ENCODE measurements at places on chromosomes 7 and 10.
A peak's percentile ranks its signal among the peaks of the same experiment; 100 is the strongest.

DNA sequence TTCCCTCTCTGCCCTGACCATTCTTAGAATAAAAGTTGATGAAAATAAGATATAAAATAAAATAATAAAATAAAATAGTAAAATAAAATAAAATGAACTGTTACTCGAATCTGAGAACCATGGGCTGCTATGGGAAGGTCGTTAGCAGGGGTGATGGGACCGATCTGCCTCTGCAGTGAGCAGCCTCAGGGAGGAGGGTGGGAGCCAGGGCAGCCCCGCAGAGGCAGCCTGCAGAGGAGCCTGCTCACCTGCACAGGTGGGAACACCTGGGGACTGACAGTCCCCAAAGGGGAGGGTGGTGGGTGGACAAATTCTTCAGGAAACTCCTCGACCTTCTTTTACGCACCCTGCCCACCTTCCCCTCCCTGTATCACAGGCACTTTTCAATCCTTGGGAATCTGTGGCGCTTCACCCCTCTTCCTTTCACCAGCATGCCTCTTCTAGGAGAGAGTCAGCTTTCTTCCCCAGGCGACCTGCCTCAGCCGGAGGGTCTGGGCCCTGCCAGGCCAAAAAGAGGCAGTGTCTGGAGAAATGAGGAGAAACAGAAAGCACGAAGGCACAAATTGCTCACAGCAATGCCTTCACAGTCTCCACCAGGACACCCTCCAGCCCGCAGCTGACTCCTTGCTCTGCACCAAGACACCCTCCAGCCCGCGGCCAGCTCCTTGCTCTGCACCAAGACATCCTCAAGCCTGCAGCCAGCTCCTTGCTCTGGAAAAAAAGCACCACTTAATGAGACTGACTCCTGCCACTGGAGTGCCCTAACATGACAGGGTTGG lies 368.4 kb upstream of the SHH start:
- DNase-seq, result no peak

GRCh38 chr7:136251826-136252225 lies 274.7 kb upstream of the MTPN start:
- DNase-seq, result no peak

DNA sequence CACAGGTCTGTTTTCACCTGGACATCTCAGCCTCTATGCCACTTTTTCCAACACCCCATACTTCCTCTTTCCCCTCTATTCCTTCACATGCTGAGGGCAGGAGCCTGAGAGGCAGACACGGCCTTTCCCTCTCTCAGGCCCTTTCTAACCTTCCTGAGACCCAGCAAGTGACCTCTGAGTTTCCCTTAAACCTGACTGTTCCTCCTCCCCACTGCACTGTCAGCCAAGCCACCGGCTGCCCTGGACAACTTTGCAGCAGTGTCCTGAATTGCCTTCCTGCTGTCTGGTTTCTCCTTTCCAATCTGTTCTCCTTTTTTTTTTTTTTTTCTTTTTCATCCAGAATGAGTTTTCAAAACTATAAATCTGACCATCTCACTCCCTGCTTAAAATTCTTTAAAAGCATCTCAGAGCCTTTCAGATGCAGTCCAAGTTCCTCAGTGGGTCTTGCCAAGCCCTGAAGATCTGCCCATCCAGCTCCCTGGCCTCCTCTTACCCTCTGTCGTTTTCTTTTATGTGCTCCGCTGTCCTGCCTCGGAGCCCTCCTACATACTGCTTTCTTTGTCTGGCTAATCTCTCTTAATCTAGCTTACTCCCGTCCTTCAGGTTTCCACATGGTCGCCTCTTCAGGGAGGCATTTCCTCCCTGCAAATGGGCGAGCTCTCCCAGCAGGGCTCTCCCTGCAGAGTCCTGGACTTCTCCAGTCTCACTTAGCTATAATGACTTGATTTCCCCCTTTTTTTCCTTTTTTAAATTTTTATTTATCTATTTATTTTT lies 30.5 kb downstream of the SLC13A4 start:
- DNase-seq, result no peak

DNA sequence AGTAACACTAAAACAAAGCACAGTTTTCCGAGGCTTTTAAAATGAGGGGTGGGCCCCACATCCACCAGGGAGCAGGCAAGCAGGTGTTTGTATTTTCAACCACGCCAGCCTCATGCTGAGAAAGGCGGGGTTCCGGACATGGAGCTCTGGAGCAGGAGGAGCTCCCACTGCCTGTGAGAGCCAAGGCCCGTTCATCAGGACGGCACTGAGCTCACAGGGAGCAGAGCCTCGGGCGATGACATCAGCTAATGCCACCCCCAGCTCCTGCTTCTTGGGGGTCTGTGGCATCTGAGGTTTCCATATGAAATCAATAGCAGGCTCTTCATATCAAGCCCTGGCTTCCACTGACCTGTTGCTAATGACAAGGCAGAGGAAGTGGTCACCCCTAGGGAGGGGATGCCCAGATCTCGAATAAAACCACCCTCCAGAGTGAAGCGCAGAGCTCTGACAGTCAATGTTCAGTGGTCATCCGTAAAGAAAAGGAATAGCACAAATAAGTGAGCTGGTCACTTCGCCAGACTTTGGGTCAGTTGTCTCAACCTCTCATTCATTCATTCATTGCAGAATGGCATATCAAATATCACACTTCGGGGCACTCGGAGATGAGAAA lies 89.1 kb downstream of the TNS3 start:
- no peak for DNase-seq

DNA sequence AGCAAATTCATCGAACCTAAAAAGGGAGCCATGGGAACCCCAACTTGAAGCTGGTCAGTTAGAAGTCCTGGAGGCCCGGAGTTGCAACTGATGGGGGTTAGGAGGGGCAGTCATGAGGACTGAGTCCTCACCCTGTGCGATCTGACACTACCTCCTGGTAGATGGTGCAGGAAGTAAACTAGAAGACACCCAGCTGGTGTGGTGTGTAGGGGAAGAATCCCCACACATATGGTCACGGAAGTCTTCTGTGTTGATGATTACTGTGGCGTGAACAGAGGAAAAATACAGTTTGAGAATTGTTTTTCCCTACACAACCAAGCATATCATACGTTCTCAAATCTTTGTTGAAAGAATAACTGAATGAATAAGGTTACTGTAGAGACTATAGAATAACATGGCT lies 164.6 kb upstream of the KCTD7 start:
- DNase-seq, result no peak

DNA sequence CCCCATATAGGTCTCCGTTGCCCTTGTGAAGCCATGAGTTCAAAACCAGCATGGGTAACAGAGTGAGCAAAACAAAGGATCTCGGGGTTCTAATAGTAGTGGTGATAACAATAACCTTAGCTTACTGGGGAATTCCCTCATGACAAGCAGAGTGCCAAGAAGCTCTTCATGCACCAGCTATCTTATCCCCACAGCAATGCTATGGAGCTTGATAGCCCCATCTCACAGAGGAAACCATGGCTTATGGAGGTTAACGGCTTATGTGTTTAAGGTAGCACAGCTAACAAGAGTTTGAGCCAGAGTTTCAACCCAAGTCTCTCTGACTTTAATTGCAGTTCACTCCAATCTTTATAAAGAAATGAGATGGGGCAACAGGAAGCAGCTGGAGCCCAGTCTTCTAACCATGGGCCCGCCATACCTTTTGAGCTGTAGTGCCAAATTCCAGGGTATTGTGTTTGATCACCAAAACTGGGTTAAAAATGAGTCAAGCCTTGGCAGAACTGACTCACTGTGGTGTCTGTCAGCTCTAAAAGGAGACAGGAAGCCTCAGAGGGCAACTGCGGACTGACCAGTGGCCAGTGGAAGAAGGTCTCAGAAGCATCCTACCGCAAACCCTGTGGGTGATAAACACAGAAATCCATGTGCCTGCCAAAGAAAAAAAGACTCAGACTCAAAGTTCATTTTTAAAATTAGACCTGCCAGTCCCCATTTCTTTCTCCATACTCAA lies 16.5 kb upstream of the PLAU start:
- no peak for DNase-seq

GRCh38 chr7:140653319-140654108 lies 12.9 kb upstream of the DENND2A start:
- DNase-seq, result no peak

DNA sequence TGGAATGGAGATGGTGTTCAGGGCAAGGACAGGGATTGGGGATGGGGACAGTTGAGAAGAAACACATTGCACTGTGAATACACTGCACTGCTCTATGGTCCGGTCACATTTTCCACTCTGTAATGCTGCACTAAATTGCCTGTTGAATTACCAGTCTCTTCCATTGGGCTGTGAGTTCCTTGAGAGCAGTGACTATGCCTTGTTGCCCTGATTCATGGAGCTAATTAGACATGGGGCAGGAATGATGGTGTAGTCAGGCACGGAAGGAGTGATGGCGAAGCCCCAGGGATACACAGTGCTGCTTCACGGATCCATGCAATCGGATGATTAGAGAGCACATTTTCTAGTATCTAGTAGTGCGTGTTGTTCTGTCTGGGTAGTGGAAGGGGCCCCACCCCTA lies 25.4 kb upstream of the GPAM start:
- DNase-seq, result no peak

GRCh38 chr10:129030996-129031843 lies 435.8 kb upstream of the MGMT start:
- peak; percentile 41 for DNase-seq

DNA sequence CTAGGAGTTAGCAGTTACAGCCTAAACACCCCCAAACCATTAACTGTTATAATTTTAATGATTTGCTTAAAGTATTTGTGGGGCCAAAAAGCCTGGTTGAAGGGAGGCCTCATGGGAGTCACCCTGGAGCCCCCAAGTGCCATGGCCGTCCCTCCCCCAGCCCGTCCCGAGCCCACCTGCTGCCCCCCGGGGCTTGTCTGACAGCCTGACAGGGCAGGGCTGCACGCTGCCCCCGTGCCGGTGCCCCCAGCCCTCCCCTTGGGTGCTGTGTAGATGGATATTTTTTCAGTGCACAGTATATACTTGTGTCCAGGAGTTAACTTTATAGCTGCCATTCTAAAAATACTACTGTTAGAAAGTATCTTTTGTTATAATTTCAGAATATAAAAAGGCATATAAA lies 108.4 kb downstream of the CYTH3 start:
- no peak for DNase-seq

DNA sequence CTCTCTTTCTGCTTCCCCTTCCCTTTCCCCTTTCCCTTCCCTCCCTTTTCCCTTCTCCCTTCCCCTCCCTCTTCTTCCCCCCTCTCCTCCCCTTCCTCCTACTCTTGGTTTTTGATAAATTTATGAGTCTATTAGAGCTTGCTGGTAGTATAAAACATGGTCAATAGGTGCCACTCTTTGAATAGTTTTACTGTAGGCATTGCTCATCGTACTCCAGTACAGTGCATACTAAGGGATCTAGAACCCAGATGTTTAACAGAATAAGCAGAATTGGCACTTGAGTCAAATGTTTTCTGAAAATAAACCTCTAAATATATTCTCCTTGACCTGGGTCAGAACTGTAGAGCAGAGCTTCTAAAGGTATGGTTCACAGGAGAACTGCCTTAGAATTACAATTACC lies 126.7 kb downstream of the SORCS3 start:
- no peak for DNase-seq

GRCh38 chr10:115860182-115861107 lies 412.6 kb downstream of the GFRA1 start:
- no peak for DNase-seq

DNA sequence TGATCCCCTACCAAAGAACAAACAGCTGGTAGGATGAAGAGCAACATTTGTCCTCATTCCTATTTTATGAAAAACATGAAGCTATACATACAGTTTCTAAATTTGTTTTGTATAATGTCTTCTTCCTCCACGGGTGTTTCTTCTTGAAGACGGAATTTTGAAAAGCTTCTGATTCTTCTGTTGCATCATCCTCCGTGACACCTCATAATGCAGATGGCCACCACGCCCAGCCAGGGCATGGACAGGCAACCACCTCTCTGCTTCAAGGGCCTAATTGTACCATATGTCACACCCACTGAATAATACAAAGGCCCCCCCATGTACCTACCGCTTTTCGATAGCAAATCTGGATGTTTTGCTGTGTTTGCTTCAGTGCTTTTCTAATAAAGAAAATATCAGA lies at the start of gene SUN3:
Gene SUN3, minus strand, starts transcription at position 170 of the 400 bp plus-strand sequence. Its CDS starts 169 bp downstream, at position 1.
- DNase-seq, result no peak

DNA sequence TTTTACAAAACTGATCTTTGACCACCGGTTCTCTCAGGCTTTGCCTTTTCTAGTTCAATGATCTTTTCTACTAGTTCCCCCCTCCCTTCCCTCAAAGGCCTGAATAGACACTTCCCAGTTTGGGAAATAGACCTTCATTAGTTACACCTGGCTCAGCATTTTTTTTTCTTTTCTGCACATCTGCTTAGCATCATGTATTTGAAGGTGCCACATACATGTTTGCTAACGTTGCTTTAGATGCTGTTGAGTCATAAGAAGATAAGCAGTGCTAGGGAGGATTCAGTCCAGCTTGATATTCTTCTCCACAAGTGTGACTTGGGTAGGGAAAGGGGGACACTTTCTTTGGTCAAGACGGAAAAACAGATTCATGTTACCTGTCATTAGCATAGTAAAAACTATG lies 78.3 kb downstream of the BICC1 start:
- no peak for DNase-seq

DNA sequence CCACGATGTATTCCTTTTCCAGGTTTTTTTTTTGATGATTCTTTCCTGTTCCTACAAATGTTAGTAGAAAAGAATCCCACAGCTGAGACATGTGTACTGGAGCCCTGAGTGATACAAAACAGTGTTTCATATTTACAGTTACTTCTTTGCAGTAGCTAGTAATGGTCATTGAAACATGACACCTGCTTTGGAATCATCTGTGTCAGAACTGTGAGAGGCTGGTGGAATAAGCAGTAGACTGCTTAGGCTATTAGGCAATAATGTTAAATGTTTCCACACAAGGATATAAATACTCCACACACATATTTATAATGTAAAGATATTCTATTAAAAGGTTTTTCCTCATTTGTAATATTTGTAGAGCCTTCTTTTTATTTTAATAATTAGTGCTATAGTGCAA lies 394.0 kb downstream of the THSD7A start:
- DNase-seq, result no peak

GRCh38 chr7:84412161-84412969 lies 217.8 kb upstream of the SEMA3A start:
- no peak for DNase-seq

DNA sequence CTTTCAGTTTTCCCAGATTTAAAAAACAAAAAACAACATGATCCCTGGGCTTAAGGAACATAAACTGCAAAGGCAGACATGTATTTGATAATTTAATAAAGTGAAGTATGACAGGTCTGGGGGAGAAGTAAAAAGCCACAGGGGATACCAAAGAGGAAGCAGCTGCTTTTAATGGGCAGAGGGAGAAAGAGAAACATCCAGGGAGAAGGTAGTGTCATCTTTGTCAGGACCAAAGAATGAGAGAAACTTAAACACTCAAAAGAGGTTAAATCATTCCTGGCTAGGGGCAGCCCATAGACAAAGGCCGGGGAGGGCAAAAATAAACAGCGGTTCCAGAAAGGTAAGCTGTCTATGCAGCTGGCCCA lies 94.5 kb downstream of the GRB10 start:
- DNase-seq, result no peak

- no peak for DNase-seq
These were observed 225.0 kb downstream of the CTNNA3 start for GRCh38 chr10:67471022-67471421.

- no peak for DNase-seq
These were observed 144.6 kb downstream of the PRKAG2 start for GRCh38 chr7:151732292-151732691.
